ENCODE measurements at places on chromosomes 12 and 14.

GRCh38 chr12:107610021-107610859 lies 75.4 kb upstream of the PWP1 start:
- peak; percentile 41 for DNase-seq

- peak; percentile 89 for DNase-seq
These were observed 768 bp downstream of the PTPN11 start for GRCh38 chr12:112419297-112420133.

- peak; percentile 67 for DNase-seq
These were observed 23.5 kb downstream of the CALCOCO1 start for GRCh38 chr12:53703756-53704155.

DNA sequence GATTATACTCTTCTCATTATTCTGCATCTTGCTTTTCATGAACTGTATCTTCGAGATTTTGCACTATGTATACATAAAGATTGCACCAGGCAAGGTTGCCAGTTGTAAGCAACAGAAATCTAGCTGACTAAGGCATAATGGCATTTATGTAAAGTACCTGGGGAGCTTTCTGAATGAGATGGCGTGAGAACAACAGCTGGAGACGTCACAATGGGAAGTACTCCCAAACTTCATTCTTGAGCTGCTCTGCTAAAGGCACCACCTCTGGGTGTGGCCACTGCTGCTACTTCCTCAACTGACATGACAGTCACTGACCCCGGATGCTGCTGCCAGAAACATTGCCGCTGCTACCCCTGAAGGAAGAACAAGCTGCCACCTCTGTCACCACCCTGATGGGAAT lies 220.7 kb downstream of the NOVA1 start:
- no peak for DNase-seq

Measured in EH (cell line).